ENCODE measurements at places on chromosomes 13 and 19. TPM values are rescaled to one million over a fixed set of nuclear protein-coding genes. Genes with fewer than 3 reads are reported as not detected.

Gene CGB2
- not detected for polyA plus RNA-seq

Gene SPRY2
- 82.6 TPM for polyA plus RNA-seq

Gene FPR1
- 0.14 TPM for polyA plus RNA-seq

Gene ZNF737
- 3.4 TPM for polyA plus RNA-seq

Gene TMEM221
- polyA plus RNA-seq, result not detected

Gene ZNF582
- 3.0 TPM for polyA plus RNA-seq

Gene SEMA6B
- 0.07 TPM for polyA plus RNA-seq

Gene BSG
- 325 TPM for polyA plus RNA-seq

Gene ZNF772
- polyA plus RNA-seq, result 6.0 TPM

Gene IZUMO2
- polyA plus RNA-seq, result not detected

Gene NCCRP1
- polyA plus RNA-seq, result not detected

Gene PTOV1
- polyA plus RNA-seq, result 41.1 TPM

Gene PEX11G
- 1.2 TPM for polyA plus RNA-seq

Gene KLHL1
- polyA plus RNA-seq, result not detected

Gene SPRYD7
- polyA plus RNA-seq, result 9.4 TPM

Gene CEACAM16
- not detected for polyA plus RNA-seq

Gene NLRP5
- polyA plus RNA-seq, result not detected

Gene KIR2DL4
- not detected for polyA plus RNA-seq

Gene CRTC1
- polyA plus RNA-seq, result 1.2 TPM

Gene KIR3DL2
- polyA plus RNA-seq, result not detected

Gene THSD1
- 10.2 TPM for polyA plus RNA-seq

Gene NR2F6
- 9.6 TPM for polyA plus RNA-seq

Gene COG6
- polyA plus RNA-seq, result 18.6 TPM

Gene GTF2F2
- 23.4 TPM for polyA plus RNA-seq

Gene KCTD15
- 3.3 TPM for polyA plus RNA-seq

Gene IL12RB1
- 0.75 TPM for polyA plus RNA-seq

Gene UHRF1
- polyA plus RNA-seq, result 15.0 TPM

Gene ELANE
- 0.07 TPM for polyA plus RNA-seq

Gene MRPL57
- 10.4 TPM for polyA plus RNA-seq

Gene WDR87
- polyA plus RNA-seq, result not detected

All from fibroblast of lung (primary cell).